ENCODE measurements at places on chromosomes 16 and 17.

DNA sequence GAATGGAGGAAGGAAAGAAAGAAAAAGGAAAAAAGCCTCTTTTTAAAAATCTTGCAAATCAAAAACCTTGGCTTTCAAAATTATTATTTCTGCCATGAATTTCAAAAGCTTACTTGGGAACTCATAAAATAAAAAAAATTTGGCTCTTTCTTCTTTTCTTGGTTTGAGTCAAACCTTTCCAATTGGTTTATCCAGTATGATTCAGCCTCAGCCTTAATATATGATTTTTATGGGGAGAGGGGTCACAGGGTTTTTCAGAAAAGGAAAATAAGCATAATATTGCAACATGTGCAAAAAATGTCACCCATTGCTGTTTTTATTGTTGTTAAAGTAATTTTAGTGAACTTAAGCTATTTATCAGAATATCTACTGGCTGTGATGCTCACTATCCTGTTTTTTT is 31.2 kb upstream of the HAPSTR1 start:
- no peak for DNase-seq

GRCh38 chr16:63617990-63618763 is 1503.7 kb downstream of the CDH11 start:
- no peak for DNase-seq

GRCh38 chr17:66098040-66098439 is 93.9 kb downstream of the CEP112 start:
- no peak for DNase-seq

- DNase-seq = no peak
These were observed 3.5 kb downstream of the CNTNAP1 start for GRCh38 chr17:42685831-42686230.

DNA sequence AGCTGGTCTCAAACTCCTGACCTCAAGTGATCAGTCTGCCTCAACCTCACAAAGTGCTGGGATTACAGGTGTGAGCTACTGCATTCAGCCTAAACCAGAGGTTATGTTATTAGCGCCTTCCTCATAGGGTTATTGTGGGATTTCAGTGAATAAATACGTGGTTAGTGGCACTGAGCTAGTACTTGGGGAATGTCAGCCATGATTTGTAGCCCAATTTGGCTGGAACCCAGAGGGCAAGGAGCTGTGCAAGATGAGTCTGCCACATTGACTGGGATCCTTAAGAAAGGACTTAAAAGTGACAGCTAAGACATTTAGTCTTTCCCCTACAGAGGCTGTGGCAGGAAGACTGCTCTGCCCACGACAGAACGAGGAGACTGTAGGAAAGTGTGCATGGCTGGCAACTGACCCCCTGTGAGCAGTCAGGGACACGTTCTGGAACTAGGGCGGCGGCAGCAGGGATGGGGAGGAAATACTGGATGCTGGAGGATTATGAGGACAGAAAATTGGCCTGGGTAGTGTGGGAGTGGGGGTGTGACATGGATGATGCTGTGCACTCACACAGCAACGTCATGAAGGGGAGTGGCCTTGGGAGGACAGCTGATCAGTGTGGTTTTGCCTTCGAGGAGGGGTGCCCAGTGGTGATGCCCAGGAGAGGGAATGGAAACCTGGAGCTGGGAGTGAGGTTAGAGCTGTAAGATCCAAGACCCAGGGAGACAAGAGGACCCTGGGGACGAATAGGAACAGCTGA is 14.6 kb downstream of the ATP5PD start:
- DNase-seq = peak; percentile 48

DNA sequence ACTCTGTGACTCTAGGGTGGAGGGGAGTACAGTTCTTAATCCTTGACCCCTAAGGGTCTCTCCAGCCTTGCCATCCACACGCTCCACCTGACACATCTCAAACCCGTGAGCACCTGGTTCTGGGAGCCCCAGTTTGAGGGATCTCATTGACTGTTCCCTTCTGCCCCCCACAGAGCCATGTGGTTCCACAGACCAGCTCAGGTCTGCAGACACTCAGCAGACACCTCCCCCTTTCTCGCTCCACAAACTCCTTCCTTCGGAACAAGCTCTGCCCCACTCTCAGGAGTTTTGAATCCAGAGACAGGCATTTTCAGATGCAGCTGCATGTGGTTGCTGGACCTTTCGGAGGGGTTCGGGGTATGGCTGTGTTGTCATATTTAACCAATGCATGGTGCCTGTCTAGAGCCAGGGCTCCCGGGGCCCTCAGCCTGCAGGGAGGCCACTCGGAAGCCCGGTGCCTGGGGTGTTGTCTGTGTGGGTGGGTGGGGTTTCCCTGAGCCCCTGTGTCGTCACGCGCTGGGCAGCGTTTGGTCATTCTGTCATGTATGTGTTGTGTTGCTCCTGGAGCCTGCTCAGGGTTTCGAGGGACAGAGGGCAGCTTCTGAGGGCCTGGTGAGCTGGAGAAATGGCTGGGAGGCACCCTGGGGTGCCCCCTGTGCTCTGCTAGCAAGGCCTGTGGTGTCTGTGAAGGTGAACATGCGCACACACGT is 99.2 kb upstream of the PLCG2 start:
- DNase-seq = no peak

DNA sequence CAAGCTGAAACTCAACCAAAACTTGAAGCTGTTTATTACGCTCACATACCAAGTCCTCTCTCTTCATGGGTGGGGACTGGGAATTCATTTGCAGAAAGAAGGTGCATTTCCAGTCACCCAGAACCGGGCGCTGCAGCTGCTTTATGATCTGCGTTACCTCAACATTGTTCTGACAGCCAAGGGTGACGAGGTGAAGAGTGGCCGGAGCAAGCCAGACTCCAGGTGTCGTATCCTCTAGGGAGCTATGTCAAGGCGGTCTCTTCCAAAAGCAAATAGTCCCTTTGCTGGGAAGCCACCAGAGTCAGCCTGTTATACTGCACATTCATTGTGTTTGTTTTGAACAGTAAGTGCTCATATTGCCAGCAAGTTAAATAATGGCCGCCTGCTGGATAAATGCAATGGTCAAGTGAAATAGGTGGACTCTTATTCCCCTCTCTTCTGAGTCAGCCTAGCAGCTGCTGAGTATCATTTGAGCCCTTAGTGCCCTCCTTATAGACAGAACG is 12.7 kb downstream of the COG1 start:
- DNase-seq = no peak

Data from kidney capillary endothelial cell (primary cell).